ENCODE measurements at places on chromosomes 16 and 17.

- no peak for DNase-seq
These were observed 27.5 kb downstream of the PIMREG start for GRCh38 chr17:6471531-6472465.

DNA sequence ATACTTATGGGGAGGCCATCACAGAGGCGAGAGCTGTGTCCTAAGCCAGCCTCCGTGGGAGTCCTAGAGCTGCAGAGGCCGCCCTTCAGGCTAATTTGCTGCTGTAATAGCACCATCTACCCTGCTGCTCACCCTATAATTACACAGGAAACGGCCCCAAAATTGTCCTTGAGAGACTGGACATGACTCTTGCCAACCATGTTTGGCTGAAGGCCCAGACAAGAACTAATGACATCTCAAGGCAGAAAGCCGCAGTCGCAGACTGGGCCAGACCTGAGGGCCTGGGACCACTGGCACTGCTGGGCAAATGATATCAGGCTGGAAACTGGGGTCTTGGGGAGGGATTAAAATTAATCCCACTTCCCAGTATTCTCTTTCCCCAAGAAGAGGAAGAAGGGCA lies 24.1 kb downstream of the PSMD7 start:
- DNase-seq, result no peak

- DNase-seq, result no peak
These were observed 769 bp downstream of the CD19 start for GRCh38 chr16:28932339-28933141.

DNA sequence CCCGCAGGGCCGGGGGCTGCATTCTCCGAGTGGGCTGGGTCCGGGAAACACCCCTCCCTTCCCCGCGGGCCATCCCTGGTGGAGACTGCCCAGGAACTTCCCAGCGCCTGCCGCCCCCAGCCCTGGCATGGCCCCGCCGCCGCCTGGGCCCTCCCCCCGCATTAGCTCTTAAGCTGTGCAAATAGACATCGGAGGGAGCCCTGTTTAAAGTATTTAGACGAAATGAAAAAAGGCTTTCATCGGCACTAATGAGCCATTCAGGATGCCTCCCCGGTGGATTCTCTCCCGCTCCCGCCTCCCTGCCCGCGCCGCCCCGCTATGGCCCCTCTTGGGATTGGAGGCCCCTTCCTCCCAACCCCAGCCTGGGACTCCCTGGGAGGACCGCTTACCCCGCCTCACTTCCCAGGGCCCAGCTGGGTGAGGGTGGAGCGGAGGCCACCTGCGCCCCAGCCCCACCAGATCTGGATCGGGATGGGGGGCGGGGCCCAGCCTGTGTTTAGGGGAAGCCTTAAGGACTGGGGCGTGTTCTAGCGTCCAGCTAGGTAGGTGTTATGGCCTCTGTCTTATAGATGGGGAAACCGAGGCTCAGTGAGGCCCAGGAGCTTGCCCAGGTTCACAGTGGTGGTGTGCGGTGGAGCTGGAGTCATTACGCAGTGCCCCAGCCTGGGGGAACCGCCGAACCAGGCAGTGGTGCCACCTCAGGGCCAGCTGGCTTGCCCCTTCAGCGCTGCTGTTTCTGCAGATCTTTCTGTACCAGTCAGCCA lies 19.7 kb downstream of the SEZ6 start:
- no peak for DNase-seq

- no peak for DNase-seq
These were observed 973.5 kb upstream of the GOT2 start for GRCh38 chr16:59707436-59708226.

GRCh38 chr16:31267332-31268032 lies 7.7 kb downstream of the ITGAM start:
- no peak for DNase-seq

- DNase-seq, result no peak
These were observed 209.3 kb downstream of the MSI2 start for GRCh38 chr17:57465610-57466009.

DNA sequence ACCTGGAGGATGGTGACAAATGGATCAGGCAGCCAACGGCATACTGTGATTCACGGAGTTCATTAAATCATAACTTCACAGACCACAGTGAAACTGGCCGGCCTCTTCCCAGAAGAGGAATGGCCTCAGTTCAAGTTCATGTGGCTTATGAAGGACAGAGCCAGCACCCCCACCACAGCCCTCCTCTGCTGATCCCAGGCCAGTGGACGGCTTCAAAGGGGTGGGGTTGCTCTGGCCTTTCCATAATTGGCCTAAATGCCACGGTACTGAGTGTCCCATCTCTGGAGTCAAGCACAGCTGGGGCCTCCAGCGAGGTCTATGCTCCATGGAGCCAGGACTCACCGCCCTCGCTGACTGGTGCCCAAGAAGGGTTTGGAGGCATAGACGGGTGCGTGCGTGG lies 21.4 kb downstream of the GALNS start:
- no peak for DNase-seq

Data from KBM-7 (cell line).